ENCODE measurements at places on chromosomes 7 and 10. TPM values are rescaled to one million over a fixed set of nuclear protein-coding genes. Genes with fewer than 3 reads are reported as not detected.

- no peak for DNase-seq
These were observed 591 bp downstream of the BZW2 start for GRCh38 chr7:16646472-16647072.

- DNase-seq: no peak
These were observed 696.3 kb upstream of the GALNT17 start for GRCh38 chr7:70435634-70436033.

DNA sequence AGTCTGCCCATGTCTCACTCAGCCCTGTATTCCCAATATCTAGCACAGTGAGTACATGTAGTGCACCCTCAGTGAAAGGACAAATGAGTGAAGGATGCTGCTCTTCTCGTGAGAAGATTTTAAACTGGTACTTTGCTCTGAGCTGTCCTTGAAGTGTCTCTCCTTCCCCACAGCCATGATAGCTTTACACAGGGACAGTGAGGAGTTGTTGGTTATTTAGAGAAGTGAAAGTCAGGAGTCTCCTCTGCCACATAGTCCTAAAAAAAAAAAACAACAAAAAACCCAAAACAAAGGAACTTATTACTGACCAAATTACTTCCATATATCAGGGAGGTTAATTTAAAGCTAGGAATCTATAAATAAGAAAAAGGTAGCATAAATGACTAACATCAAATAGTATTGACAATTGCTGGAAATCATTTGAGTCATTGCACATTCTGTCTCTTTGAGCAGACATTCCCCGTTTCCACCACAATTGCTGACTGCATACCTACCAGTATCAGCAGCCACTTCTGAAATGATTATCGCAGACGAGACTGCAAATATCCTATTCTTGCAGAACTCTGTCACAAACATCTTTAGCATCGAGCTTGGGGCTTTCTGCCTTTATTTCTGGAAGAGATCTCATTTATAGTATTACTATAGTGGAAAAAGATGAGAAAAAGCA lies 202.1 kb downstream of the PTEN start:
- no peak for DNase-seq

DNA sequence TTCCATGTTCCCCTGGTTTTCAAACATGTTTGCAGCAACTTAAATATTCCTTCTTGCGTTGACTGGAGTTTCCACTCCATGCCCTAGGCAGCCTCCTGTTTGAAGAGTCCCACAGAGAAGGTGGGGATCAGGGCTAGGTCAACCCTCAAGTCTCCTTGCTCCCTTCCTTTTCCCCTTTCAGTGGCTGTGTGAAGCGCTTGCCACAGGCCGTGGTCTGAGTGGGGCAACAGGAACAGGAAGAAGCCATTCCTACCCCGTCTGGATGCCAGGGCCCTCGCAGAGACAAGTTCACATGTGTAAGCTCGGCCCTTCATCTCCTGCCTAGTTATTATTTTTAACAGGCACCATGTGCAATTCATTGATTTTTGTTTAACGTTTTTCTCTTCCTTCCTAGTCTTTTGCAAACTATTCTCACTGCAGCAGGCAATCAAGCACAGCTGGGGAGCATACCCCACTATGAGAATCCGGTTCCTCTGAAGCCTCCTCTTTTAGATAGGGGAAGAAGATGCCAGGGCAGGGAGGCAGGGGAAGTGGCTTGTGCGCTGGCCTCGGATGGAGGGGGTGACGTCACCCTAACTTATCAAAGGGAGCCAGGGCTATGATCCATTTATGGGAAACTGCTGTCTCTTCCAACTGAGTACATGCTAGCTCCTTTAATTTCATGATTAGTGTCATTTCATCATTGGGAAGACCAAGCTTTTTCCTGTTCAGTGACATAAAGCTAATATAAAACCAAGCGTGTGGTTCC lies 64.2 kb downstream of the PRLHR start:
- peak; percentile 26 for DNase-seq

GRCh38 chr7:74018246-74018895 lies 9.6 kb upstream of the ELN start:
- no peak for DNase-seq

DNA sequence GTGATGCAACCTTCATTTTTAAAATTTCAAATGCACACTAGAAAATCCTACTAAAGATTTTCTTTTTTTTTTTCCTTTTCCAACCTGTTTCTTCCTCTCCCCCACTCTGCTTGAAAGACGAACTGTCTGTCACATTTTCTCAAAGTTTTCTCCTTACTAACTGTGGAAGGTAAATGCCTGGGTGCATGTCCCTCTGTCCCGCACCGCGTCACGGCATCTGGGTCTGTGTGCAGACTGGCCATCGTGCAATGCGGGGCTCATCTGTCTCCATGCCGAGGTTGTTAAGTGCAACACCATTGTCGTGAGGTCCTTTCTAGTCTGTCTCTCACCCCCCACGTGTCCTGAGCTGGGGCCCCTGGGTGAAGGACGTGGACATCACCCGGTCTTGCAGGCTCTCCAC lies 28.4 kb downstream of the PFKFB3 start:
- DNase-seq: no peak

DNA sequence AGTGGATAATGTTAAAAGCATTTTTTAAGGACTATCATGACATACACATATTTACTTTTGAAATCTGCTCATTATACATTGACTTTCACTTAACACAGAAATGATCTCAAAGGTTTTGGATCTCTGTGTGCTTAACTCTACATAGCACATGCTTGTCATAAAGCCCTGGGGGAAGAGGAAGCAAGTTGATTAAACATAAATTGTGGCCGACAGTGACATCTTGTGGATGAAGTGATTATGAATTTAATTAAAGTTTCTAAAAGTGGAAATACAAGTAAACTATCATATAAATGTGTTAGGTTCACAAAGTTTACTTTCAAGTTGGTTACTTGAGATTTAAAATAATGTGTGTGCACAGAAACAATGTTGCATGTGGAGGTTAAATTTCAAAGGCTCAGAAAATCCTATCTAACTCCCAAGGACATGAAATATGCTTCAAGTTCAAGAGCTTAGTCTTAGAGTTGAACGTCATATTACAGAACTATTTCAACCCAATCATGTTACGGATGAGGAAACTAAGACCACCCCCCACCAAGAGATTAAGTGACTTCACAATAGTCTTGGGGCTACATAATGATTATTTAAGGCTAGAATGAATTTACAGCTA lies 1247.8 kb downstream of the GATA3 start:
- no peak for DNase-seq

DNA sequence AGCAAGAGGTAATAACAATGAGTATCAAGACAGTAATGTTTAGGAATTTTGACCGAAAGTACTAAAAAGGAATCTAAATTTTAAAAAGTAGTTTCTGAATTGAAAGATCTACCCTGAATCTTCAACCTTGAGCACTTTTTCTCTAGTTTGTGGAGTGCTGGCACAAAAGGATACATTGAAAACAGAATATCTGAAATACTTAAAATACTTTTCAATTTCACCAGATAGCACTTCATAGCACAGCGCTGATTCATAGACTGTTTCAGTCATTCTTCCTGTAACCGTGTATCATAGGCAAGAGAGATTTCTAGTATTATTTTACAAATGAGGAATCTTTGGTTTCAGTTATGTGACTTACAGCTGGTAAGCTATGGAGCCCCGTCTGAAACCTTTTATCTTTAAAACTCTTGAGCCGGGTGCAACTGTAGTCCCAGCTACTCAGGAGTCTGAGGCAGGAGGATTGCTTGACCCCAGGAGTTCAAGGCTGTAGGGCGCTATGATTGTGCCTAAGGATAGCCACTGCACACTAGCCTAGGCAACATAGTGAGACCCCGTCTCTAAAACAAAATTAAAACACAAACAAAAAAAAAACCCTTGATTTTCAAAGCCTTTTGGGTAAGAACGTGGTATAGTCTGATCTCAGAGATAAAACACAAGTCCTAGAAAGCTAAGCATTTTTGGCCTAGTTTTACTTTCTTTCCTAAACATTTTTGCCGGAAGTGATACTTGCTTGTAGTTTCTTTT lies 35.1 kb downstream of the FHIP2A start:
- DNase-seq: no peak

DNA sequence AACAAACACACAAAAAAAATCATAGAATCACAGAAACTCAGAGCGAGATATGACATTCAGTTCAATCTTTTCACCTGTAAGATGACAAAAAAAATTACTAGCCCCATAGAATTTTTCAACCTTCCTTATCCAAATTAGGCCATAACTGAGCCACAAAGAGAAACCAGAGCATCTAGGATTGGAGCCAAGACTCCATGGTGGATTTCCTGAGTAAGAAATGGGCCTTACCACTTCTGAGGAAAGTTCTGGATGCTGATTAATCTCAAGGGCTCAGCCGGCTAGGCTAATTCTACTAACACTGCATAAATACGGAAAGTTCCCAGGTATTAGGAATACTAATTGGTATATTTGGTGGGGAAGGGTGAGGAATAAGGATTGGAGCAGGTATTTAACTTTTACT lies 16.8 kb downstream of the LIPM start:
- no peak for DNase-seq

DNA sequence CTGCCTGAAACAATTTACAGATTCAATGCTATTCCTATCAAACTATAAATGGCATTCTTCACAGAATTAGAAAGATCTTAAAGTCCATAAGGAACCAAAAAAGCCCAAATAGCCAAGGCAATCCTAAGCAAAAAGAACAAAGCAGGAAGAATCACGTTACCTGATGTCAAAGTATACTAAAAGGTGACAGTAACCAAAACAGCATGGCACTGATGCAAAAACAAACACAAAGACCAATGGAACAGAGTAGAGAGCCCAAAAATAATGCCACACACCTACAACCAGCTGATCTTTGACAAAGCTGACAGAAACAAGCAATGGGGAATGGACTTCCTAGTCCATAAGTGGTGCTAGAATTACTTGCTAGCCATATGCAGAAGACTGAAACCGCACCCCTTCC lies 166.0 kb downstream of the KMT2E start:
- no peak for DNase-seq

- no peak for DNase-seq
These were observed 933.3 kb downstream of the GRID1 start for GRCh38 chr10:85433248-85433647.

- no peak for DNase-seq
These were observed 13.5 kb downstream of the CNNM2 start for GRCh38 chr10:102931643-102932042.

DNA sequence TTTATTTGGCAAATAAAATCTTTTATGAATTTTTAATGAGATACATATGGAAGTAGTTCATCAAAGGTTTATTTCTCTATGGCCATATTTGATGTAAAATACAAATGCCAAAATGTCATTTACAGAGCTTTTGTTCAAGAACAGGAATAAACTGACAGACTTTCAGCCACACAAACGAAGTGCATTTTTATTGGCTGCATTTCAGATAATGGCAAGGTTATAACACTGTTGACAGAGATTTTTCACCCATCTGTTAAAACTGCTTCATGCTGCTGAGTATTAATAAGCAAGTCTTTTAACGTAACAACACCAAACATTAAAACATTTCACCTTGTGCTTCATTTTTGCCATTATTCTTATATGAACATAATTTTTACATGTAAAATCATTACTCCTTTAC lies 254.4 kb downstream of the ANKRD7 start:
- DNase-seq: no peak

GRCh38 chr7:92696584-92696983 lies 106.4 kb upstream of the FAM133B start:
- no peak for DNase-seq

DNA sequence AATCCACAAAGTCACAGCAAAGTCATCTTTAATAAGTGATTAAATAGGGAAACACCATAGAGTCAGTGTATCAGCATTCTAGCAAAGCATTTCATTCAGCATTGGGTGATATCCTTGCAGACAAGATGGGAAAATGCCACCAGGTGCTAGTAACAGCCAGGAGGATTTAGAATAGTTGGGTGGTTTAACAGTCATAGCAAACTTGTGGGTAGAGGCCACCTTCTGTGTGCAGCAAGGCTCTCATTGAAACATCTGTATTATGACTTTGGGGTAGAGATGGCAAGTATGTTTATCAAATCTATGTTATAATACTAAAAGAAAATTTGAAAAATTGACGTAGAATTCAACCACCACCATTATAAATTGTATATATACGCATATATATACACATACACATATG lies 26.4 kb upstream of the ADO start:
- DNase-seq: no peak

DNA sequence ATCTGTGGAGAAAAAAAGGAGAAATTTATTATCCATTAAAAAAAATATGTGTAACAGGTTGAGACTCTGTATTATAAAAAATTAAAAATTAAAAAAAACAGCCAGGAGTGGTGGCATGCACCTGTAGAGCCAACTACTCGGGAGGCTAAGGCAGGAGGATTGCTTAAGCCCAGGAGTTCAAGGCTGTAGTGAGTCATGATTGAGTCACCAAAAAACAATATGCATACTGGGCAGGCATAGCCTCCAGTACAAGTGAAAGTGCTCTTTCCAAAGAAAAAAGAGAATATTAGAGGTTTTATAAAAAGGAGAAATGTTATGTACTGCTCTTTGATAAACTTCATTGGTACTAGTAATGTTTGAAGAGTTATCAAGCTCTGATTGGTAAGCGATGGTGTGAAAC lies 647.1 kb upstream of the ZWINT start:
- DNase-seq: no peak

DNA sequence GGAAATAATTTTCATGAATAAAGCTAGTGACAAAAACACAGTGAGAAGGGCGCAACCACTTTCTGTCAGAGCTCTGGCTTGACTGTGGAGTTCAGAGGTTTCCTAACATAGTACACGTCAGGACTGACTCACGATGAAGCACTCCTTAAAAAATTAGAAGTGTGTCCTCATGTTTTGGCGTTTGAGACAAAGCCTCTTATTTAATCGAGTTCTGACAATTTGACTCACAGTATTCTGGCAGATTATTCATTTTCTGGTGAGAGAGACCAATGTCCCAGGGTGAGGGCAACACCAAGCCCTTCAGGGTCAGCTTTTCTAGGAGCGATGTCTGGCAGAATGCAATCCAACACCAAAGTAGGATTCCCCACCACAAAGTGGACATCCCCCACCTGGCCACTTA lies 108.7 kb downstream of the DIP2C start:
- no peak for DNase-seq

DNA sequence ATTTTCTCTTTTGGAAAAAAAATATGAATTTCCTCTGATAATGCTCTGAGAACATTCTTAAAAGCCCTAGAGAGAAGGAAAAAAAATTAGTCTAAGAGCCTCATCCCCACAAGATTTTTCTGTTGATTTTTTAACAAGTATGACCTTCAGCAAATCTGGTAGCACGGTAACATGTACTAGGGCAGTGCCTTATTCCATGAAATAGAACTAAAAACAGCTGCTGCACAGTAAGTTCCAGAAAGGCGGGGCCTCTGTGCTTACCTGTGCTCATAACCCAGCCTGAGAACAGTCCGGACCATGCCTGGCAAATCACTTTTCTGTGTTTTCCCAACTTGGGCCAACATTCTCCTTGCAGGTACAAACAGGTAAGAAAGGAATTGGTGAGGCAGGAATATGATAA lies 519.1 kb upstream of the AKR1E2 start:
- DNase-seq: no peak

CLCN1 gene
- total RNA-seq: not detected

TCF7L2 gene
- 8.9 TPM for total RNA-seq

CLRN3 gene
- not detected for total RNA-seq

SYT15 gene
- total RNA-seq: 1.9 TPM

OR13A1 gene
- total RNA-seq: not detected

LHFPL3 gene
- not detected for total RNA-seq

Measured in left ventricle myocardium inferior (tissue), 1 donor.